CD8-positive, alpha-beta T cell (primary cell): ENCODE measurements at places on chromosomes 11 and 22.

- DNase-seq = no peak
Observed at GRCh38 chr11:9851366-9851765, 187.5 kb downstream of the SWAP70 start.

DNA sequence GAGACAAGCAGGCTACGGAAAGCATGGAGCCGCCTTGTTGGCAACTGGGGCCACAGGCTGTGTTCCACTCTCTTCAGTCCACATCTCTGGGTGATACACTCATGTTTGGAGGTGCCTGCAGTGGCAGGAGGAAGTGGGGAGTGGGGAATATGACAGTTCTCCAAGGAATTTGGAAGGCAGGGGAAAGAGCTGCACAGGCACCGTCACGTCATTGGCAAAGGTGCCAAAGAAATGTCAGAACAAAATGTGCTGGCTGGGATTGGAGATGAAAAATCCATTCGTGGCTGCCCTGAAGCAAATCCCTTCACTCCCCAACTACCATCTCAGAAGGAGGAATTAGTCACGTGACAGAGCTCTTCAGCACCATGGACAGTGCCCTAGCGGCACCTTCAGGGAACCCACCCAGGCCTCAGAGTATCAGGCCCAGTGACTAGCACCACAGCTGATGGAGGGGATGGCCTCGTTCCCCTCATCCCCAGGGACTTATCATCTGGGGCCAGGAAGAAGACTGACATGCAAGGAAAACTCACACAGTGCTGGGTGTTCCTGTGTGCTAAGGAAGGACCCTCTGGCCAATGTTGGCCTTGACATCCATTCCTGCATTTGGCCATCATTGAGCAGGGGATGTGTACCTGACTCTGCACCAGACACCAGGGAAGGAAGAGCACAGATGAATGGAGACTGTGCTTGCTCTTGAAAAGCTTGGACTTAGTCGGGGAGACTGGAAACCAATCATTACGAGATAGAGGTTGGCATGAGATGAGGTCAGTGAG, 48.5 kb upstream of the PRDM11 start:
- DNase-seq = peak; percentile 53

GRCh38 chr11:71302911-71303310, 50.5 kb upstream of the SHANK2 start:
- DNase-seq = no peak

GRCh38 chr11:10456519-10456918, 1.5 kb downstream of the AMPD3 start:
- no peak for DNase-seq

DNA sequence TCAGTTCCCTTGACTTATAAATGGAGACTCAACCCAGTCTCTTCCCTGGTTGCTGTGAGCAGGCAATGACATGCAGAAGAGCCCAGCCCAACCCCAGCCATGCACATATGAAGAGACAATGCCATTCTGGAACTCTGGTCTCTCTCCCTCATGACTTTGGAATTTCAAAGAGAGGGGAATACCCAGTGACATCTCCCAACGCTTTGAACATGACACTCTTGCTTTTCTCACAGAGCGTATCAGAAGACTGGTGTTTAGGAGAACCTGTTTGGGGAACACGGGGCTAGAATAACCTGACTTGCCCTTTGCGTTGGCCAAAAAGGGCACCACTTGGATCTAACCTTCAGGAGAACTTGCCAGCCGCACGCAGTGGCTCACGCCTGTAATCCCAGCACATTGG, 12.9 kb downstream of the RANGAP1 start:
- DNase-seq = no peak

- DNase-seq = no peak
Observed at GRCh38 chr11:90587896-90588295, 365.0 kb upstream of the CHORDC1 start.

DNA sequence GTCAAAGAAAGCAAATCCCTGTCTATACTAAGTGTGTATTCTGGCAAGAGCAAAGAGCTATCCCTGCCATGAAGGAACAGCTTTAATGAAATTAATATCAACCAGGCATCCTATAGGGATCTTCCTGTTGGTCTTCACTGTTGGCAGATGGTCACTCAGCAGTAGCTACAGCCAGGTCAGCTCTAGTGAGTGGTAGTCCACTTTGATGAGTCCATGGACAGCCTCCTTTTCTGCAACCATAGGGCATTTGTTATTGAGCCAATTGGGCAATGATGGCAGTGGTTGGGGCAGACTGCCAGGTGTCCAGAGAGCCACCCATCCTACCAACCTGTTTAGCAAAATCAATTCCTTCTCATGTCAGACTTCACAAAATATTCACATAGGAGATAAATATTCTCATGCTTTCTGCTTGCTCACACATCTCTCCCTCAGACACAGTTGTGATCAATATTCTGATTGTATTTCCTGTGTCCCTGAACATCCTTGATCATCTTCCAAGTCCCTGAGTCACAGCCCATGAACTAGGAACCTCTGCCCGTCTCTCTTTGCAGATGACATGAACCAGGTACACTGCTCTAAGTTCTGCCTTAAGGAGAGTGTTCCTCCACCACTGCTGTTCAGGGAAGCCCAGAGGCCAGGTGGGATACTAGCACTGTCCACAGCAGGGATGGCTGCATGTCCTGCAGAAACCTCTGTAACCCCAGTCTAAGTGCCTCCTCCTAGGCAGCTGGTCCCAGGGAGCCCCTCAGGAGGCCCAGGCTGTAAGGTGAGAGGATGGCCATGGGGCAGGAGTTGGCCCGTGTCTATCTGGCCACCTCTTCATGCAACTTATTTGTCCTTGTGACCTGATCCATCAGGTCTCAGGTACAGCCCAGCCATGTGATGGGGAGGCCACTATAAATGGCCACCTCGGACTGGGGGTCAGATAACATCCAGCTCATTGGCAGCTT, 74.2 kb upstream of the IGLL5 start:
- no peak for DNase-seq

DNA sequence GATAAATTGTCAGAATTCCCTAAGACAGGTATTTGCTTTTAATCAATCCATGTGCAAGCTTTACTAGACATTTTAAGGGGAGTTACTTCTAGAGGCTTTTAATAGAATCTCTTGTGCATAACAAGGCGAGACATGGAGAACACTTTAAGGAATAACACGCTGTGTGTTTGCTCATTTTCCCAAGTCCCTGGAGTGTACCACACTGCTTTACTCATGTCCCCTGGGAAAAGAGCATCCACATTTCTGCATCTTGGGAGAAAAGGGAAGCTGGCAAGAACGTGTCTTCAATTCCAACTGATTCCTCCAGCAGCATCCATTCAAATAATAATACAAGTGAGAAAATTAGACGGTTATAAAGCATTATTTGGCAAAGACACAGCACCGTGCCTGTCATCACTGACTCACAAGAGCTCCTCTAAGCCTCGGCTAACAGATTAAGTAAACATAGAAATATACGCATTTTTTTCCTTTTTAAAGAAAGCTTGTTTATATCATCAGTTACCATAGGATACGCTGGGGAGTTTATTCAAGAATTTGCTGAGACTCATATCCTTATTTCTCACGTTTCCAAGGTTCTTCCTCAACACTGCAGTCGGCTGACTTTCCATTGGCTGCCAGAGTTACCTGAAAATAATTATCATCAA, 121.5 kb downstream of the CD44 start:
- no peak for DNase-seq

DNA sequence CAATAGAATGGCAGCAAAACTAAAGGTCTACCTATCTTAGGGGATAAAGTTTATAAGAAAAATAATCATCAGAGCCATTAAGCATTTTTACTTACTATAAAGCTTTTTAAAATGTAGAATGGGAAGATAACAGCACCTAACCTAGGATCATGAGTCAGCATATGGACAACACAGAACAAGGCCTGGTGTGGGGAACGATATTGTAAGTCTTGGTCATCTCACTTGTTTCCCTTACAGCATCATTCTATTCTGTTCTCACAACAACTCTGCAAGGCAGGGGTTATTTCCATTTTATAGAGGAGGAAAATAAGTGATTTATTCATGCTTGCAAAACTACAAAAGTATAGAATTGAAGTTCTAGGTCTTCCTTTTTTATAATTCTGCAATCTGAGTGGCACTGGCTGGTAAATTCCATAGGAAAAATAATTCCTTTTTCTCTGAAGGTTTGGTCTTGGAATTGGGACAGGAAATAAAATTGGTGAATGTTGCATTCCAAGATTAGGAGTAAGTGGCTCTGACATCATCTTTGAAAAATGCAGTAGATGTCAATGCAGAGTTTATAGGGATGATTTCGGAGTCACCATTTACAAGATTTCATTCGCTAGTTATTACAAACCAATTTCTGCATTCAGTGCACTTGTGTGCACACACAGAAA, 423.0 kb downstream of the DYNC2H1 start:
- DNase-seq = no peak

- no peak for DNase-seq
Observed at GRCh38 chr11:66720223-66720898, 8.7 kb downstream of the SPTBN2 start.

GRCh38 chr11:29095821-29096220, 921.0 kb downstream of the KCNA4 start:
- DNase-seq = no peak

DNA sequence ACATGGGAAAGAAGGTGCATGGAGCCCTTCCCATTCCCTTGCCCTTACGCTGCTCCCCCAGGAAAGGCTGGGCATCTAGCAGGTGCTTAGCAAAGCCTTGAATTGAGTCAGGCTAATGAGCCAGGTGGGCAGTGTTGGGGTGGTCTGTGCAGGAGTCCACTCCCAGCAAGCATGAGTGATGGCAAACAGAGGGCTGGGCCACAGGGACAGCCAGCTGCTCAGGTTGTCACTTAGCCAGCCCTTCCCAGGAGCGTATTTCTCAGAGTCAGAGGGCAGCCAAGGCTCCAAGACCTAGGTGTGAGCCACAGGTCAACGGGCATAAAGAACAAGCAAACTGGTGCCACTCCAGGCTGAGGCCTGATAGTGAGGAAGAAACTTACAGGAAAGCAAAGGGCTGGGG, 149.8 kb downstream of the DSCAML1 start:
- no peak for DNase-seq

DNA sequence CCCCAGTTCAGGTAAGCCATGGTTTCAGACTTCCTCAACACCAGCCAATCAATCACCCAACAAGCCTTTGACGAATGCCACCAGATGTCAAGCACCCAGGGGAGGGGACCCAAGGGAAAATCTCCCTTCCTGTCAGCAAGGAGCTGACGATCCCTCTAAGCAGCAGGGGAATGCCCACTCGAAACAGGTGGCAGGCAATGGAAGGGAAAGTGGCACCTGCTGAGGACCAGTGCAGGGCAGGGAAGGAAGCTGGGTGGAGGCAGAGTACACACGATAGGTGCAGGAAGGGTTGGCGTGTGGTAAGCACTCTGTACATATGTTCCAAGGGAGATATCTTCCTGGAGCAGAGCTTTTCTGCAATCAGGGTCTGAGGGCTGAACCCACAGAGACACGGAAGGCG, 11.7 kb upstream of the CREB3L1 start:
- no peak for DNase-seq

GRCh38 chr11:65526744-65527143, 1.9 kb downstream of the SCYL1 start:
- DNase-seq = no peak

DNA sequence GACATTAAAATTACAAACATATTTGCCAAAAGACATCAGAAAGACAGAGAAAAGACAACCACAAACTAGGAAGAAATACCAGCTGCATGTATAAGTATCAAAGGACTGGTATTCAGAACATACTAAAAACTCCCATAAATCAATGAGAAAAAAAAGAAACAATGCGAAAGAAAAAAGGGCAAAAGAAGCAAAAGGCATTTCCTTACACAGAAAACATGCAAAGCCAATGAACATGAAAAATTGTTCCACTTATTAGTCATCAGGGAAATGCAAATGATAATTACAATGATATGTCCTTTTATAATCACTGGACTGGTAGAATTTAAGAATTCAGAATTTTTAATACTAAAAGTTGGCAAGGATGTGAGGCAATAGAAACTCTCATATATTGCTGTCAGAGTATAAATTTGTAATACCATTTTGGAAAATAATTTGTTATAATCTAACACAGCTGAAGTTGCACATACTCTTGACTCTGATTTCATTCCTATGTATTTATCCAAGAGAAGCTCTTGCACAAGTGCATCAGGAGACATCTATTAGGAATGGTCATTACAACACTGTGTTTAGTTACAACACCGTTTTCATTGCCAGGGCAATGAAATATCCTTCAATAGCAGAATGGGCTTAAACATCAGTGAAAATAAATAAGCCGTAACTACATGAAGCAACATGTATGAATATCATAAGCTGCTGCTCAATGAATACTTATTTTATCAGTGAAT, 279.7 kb downstream of the SWAP70 start:
- no peak for DNase-seq

DNA sequence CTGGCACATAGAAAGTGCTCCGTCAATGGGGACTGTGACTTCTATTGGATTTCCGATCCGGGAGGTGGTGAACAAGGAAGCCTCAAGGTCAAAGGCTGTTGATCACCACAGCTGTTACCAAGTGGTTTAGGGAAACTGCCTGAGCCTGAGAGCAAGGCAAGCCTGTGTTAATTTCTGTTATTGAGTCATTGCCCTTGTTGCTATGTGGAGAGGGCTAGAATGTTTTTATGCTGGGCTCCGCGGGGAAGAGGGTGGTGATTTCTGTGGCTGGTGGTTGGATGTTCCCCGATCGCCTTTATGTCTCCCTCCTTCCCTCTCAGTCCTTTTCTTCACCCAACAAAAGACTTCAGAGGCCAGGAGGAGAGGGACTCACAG, 108.5 kb upstream of the ALX4 start:
- DNase-seq = no peak

GRCh38 chr11:13386567-13386966, 76.5 kb downstream of the BTBD10 start:
- no peak for DNase-seq

DNA sequence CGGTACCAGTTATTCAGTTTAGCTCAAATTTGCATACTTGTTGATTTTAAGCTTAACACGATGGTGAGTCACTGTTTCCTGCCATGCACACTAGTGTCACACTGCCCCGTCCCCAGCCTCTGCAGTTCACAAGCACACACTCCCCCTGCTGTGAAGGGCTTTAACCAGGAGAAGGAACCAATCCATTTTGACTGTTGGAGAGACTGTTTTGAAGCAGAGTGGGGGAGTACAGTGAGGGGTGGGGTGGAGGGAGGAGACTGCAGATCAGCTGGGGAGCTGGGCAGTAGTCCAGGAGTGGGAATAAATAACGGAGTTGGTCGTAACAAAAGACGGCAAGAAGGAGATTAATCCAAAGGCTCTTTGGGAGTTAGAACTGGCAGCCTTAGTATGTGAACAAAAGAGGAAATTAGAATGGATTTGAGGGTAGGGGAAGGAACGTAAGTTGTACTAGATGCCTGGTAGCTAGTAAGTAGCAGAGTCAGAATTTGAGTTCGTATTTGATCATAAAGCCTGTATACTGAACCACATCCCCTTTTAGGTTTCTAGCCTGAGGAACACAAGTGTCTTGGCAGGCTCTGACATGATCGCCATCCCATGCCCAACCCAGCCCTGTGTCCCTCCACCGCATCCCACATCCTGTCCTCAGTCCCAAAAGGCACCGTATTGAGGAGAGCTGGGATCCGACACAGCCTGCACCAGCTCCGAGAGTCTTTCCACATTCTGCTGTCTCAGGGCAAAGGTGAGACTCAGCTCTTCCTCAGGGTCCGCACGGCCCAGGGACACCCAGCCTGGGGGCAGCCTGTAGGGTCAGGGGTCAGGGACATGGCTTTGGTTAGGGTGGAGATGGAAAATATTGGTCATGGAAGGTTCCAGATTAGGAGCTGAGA, 862 bp downstream of the TPP1 start:
- peak; percentile 78 for DNase-seq
